ENCODE measurements at places on chromosomes 16 and 17.

GRCh38 chr17:8700546-8700945 is 44.1 kb downstream of the CCDC42 start:
- DNase-seq = no peak

DNA sequence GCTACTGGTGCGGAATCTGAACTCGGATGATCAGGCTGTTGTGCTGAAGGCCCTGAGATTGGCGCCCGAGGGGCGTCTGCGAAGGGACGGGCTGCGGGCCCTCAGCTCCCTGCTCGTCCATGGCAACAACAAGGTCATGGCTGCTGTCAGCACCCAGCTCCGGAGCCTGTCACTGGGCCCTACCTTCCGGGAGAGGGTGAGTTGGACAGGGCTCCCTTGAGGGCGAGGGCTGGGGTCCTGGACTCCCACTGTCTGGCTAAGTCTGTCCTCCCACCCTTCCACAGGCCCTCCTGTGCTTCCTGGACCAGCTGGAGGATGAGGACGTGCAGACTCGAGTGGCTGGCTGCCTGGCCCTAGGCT is 16.7 kb upstream of the CTCF start:
- no peak for DNase-seq

DNA sequence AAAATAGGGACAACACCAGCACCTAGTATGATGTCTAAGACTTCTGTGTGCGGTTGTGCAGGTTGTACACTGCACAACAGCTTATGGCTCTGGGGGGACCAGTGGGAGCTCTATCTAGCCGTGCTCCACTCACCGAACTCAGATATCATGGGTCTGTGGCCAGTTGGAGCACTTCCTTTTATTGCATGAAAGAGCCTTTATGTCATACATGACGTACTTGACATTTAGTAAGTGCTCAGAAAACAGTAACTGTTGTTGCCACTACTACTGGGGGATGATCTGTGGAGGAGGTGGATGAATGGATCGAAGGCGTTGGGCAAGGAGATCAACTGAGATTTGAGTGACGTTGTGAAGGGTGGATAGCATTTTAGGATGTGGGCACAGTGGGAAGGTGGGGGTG is 368.8 kb downstream of the SNX29 start:
- DNase-seq = no peak

DNA sequence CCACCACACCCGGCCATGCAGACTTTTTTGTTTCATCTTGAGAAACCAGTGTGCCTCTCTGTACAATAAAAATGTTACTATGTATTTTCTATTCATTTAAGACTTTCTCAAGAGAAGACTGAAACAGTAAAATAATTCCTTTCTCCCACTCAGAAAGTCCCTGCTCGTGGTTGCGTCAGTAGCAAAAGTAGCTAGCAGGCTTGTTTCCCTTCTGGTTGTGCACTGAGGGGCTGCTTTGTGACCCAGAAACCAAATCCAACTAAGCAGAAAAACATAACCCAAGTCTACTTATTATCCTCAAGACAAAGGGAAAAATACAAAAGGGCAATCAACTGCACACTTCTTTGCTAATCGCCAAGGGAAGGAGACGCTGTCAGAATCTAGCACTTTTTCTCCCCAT is 3.4 kb upstream of the PNPO start:
- DNase-seq = no peak

GRCh38 chr16:1098266-1098991 is 2.4 kb upstream of the C1QTNF8 start:
- no peak for DNase-seq

DNA sequence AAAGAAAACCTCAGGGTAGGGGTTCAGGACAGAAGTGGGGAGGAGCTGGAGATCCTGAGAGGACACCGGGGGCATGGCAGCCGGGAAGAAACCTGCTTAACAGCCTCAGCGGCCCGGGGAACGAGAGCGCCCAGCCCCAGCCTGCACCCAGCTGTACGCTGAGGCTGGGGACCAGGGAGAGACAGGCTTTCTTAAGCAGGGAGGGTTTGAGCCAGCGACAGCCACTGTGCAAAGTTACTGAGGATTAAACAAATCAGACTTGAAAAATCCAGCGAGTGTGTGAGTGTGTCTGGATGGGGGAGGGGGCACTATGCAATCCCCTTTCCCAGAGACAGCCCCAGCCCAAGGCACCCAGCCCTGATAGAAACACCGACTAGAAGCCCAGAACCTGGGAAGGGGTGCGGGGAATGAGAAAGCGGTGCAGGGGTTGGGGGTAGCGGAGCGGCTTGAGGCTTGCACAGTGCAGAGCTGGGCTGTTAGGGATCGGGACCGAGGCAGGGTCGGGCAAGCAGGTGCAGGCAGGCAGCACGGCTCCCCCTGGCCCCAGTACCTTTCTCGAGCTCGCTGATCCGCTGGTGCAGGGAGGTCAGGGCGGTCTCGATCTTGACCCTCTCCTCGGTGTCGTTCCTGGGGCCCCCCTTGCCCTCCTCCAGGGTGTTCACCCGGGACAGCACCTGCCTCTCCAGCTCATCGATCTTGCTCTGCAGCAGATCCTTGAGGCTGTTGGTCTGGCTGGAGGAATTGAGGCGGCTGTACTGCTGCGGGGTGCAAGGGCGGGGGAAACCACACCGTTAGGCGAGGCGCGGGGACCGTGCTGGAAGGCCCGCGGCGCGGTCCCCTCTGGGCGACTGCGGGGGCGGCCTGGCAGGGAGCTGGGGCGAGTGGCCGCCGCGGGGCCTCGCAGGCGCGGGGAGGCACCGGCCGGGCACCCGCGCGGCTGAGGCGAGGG is 1.2 kb downstream of the NPTX1 start:
- no peak for DNase-seq

- no peak for DNase-seq
Measured at GRCh38 chr17:18377437-18378204, at the start of gene EVPLL. Gene EVPLL (plus strand): TSS chr17:18377778. CDS start chr17:18380938, 3,160 bp downstream.

GRCh38 chr16:50610331-50611262 is 62.4 kb downstream of the NKD1 start:
- no peak for DNase-seq

DNA sequence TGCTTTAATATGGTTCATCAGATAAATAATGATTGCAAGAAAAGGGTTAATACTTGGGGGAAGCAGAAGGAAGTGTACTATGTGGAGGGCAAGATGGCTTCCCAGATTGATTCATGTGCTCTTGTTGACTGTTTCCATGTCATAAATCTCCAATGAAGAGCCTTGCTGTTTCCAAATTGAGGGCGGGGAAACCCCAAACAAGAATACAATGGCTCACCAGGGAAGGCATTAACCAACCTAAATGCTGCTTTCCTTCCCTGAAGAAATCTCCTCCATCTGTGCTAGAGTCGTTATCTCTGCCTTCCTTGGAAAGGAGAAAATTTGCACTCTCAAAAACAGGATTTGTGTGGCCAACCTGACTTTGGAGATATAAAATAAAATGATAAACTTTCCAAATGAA is 28.0 kb upstream of the CDH13 start:
- no peak for DNase-seq

GRCh38 chr17:3861761-3862681 is 16.0 kb upstream of the NCBP3 start:
- DNase-seq = no peak

DNA sequence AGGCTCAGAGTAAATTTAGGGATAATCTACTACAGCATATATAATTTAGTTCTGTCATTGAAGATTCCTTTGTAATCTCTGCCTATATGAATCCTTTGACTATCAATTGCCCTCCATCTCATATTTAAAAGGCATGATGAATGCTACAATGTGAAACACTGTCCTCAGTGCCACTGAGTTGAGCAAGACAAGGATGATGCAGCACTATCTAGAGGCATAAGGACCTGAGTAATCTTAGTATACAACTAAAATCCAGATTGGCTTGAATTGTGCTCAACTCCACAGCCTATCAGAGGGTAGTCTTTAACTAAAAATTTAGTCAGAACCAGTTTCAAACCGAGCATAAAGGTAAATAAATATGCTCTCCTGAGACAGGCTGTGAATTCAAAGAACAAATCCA is 11.6 kb upstream of the STRADA start:
- no peak for DNase-seq

Measured in DMS79 treated with DMSO at 0.1 percent for 48 hours (cell line).